ENCODE measurements at places on chromosomes 11 and 22.

- no peak for DNase-seq
These were observed 159.9 kb downstream of the TTC17 start for GRCh38 chr11:43518408-43519160.

GRCh38 chr22:16608931-16609330 is 16.3 kb upstream of the CCT8L2 start:
- DNase-seq = no peak

DNA sequence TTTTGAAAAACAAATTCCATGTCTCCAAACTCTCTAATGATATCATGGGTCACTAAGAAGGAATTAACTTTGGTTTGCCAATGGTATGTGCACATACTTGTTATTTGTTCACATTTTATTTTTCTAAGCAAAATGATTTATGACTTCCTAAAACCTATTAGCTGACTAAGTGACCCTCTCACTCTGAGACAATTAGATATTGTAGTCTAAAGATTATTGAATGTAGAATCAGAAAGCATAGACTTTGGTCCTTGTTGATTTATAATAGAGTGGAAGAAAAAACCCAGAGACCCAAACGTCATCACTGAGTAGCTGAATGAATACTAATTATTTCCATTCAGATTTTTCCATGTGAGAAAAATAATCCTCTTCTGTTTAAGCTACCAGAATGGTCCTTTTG is 243.5 kb upstream of the ANO3 start:
- DNase-seq = no peak

DNA sequence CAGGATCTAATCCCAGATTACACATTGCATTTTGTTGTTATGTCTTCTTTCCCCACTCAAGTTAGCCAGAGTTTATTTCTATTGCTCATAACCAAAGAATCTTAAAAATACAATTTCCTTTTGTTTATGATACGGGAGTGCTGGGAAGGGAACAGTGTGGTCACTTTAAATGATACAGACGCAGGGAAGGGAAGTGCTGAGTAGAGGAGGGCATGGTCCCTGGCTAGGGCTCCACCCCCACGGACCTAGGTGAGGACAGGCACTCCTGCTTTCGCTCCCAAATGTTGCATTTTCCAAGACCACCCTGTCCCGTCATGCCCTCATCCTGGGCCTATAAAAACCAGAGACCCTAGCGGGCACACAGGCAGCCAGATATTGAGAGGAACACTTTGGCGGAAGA is 30.6 kb upstream of the NARS2 start:
- no peak for DNase-seq

DNA sequence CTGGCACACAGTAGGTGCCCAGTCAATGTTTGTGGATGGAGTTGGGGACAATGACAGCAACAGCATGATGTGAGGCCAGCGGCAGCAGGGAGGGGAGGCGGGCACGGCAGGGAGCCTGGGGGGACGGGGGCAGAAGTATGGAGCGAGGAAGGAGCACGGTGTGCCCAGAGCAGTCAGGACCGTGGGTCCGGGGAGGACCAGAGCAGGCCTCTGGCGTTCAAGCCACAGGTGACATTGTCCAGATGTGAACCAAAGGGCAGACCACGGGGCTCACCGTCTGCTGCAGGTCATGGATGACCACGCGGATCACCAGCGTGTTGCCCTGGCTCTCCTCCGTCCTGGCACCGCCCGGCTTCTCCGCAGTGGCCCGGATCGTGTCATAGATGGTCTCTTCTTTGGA is 105.5 kb downstream of the SHANK2 start:
- no peak for DNase-seq

DNA sequence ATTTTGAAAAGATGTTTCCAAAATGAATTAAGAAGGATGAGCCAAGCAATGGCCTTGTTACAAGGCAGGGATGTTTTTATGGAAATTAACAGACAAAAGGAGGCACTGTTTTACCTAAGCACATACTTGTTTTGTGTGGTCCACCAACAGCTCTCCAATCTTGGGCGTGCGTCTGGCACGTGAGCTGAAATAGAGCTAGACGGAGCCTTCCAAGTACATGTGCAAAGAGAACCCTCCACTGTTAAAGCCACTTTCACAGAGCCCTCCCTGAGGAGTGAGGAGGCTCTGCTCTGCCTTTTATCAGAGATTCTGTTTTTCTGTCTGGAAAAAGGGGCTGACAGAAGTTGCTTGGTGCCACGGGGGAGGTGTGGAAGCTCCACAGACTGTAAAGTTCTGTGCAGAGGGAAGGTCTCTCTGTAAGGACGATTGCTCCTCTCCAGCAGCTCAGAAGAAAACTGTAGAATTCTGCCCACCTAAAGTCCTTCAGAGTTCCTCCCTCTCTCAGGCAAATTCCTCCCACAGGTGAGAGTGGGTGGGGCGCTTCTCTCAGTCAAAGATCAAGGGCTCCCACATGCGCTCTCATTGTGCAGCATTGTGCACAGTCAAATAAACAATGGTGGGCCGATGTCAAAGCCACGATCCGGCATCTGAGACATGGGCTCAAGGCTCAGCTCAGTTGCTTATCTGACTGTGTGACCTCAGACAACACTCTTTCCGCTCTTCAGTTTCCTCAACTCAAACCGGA is 92.6 kb upstream of the CSNK2A3 start:
- DNase-seq = no peak

DNA sequence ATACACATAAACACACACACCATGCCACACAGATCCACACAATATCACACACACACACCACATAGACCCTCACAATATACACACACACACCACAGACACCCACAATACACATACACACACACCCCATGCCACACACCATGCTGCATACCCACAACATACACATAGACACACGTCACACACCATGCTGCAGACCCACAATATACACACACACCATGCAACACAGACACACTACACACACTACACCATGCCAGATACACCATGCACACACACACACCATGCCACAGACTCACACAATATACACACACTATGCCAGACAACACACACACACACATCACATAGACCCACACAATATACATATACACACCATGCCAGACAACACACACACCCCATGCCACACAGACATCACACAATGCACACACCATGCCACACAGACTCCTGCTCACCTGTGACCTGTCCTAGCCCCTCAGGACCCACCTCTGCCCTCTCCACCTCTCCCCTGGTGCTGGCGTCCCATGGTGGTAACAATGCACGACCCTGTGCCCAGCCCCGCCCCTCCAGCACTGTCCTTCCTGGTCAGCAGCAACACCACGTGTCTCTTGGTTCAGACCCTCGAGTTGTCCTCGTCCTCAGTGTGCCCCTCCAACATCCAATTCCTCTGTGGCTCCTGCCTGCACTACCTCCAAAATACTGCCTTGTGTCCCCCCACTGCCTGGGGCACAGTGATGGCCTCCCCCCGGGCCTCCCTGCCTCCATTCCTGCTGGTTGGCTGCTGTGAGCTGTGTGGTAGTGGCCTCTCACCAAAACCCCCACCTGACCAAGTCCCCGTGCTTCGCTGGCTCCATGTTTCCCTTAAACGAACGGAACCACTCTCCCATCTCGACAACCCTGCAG is 23.7 kb upstream of the RFPL3 start:
- DNase-seq = no peak

DNA sequence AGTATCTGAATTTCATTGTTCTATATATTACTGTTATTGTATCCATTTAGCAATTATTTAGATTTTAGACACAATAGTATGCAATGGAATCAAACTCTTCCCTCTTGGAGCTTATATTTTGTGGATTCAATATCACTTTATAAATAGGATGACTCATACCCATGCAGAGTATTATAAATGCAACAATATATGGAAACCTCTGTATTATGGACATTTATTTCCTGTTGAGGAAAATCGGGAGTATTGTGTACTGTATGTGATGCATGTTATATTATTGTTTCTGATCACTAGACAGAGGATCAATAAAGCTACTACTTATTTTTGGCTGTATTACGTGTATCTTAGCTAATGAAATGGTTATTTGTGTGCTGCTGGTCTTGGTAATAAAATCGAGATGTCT is 770 bp downstream of the METTL15 start:
- DNase-seq = no peak

DNA sequence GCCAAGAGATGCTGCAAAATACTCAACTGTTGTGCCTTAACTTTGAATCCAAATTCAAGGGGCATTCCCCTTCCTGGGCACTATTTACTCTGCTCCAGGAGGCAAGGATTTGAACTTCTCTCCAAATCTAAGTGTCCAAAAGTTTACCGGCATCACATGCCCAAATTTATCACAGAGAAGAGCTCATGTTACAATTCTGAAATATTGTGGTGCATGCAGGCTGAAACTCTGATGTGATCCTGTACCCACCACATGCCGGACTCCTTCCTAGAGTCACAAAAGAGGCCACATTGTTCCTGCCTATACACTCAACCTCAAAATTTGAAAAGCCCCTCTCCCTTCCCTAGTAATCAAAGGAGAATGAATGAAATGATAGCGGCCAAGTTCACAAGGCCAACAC is 1.3 kb downstream of the TRAF6 start:
- DNase-seq = no peak

- DNase-seq = no peak
These were observed 176.6 kb downstream of the GRIK4 start for GRCh38 chr11:120688163-120688562.

DNA sequence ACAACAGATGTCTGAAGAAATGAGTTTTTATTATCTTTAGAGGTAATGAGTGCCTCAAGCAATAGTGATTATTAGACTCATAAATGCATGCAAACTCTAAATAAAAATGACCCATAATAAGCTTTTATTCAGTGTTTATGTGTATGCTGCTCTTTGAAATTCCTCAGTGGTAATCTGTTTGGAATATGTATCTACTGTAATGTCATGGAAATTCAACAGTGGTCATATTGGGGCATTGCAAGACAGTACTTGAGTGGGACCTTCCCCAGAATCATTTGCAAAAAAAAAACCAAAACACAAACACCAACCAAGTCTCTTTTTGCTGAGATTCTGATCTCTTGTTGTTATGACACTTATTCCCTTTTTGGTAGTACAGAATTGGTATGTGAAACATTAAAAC is 35.0 kb downstream of the DNAJC24 start:
- no peak for DNase-seq

DNA sequence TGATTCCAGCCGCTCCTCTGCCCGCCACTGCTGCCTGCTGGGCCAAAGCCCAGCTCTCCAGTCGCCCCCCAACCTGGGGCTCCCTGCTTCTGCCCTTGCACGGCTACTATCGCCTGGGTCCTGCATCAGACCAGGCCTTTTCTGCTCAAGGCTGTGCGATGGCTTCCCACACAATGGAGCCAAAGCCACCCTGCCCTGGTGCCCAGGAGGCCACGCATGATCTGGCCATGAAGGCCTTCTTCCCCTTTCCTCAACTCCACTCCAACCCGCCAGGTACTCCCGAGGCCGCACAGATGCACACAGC is 45.8 kb downstream of the SGSM3 start:
- no peak for DNase-seq

GRCh38 chr22:22692707-22693530 is 48.5 kb downstream of the GGTLC2 start:
- DNase-seq = peak; percentile 30

- DNase-seq = no peak
These were observed 7.3 kb downstream of the SMTN start for GRCh38 chr22:31088233-31088986.

GRCh38 chr11:32821517-32821916 is 8.2 kb upstream of the PRRG4 start:
- DNase-seq = no peak

DNA sequence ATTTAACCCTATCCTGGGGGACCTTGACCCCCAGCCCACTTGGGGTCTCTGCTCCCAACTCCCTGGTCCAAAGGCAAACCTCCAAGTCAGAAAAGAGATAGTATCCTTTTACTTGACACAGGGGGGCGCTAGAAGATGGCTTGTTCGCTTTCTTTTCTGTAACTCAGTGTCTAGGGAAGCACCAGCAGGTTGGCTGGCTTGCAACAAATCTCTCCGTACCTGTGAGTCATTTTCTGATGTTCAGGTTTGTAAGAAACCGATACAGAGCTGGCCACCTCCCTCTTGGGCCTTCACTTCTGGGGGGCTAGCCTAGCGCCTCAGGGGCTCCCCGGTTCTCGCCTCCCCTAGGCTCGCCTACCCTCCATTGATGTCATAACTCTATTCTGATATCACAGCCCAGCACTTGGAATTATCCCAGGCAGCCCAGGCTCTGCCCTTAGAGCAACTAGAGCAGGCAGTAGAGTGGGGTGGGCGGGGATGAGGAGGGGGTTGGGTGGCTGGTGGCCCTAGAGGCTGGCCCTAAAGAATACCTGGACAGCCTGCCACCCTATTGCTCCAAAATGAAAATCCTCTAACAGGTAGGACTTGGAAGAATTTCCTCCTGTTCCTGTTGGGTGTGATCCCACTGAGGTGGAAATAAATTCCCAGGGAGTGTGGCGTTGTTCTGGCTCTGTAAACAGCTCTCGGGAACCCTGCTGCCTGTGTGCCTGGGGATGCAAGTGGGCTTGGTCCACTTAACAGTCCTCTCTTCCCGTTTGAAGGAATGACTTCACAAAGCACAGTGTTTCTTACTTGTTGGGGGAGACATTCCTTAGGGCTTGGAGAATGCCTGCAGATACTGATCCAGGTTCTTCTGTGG is 69.4 kb downstream of the OSBP2 start:
- DNase-seq = peak; percentile 34

- no peak for DNase-seq
These were observed 128.0 kb upstream of the ANO1 start for GRCh38 chr11:69950120-69950519.

DNA sequence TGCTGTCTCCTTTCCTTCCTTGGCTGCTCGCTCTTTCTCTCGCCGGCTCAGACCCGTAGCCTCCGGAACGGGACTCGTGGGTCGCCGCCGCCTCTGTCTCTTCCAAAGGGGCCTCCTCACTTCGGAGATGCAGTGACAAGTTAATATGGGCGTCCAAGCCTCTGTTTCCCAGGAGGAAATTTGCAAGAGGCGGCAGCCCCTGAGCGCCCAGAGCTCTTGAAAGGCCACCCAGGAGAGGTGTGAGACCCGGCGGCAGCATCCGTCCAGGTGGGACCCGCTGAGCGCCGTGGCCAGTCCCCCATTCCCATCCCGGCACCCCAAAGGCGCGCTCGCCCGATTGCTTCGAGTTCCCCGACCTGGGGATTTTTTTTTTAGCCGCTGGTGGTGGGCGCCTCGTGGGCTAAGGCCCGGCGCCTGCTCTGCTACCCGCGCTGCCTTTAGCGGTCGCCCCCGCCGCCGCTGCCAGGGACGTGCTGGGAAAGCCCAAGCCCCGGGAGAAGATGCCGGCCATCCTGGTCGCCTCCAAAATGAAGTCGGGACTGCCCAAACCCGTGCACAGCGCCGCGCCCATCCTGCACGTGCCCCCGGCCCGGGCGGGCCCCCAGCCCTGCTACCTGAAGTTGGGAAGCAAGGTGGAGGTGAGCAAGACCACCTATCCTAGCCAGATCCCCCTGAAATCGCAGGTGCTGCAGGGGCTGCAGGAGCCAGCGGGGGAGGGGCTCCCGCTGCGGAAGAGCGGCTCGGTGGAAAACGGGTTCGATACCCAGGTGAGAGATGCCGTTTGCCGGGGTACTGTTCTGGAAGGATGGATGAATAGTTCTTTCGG is 772 bp downstream of the NAV2 start:
- no peak for DNase-seq

GRCh38 chr11:115255006-115255762 is 249.0 kb downstream of the CADM1 start:
- DNase-seq = no peak
